Stimulated activated CD8-positive, alpha-beta memory T cell treated with anti-CD3 and anti-CD28 coated beads, Interleukin-7, amount 100 ng/mL, for 4 hours (primary cell): ENCODE measurements at places on chromosomes 2 and 18.

DNA sequence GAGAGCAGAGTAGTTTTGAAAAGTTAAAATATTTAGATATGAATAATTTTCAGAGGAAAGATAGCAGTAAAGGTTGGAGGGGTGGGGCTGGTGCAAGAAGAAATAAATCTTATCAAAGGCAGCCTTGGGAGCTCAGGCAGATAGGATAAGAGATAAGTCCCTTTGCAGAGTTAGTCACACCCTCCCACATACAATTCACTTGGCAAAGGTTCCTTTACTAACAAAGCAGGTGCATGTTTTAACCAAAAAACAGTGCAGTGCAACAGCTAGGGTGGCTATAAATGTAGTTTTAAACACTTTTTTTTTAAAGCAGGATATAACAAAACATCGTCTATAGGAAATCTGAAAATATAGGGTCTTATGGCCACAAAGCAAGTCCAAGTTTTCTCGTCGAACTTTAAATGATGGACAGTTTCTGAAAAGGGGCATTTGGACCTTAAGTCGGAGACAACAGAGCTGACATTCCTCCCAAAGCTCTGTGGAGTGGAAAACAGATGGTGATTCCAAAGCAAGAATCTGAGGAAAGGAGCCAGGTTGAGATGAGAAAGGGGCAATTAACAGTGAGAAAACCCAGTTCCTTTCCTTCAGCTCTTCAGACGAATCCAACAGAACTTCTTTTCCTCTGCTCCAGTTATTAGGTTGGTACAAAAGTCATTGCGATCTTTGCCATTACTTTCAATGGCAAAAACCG, 53.0 kb downstream of the EPHA4 start:
- DNase-seq = no peak

- no peak for DNase-seq
Measured at GRCh38 chr2:200255549-200255948, 50.9 kb upstream of the SPATS2L start.

GRCh38 chr2:111118981-111119821, 1.5 kb upstream of the BCL2L11 start:
- DNase-seq = no peak

GRCh38 chr2:180609626-180610340, 370.6 kb upstream of the UBE2E3 start:
- no peak for DNase-seq

DNA sequence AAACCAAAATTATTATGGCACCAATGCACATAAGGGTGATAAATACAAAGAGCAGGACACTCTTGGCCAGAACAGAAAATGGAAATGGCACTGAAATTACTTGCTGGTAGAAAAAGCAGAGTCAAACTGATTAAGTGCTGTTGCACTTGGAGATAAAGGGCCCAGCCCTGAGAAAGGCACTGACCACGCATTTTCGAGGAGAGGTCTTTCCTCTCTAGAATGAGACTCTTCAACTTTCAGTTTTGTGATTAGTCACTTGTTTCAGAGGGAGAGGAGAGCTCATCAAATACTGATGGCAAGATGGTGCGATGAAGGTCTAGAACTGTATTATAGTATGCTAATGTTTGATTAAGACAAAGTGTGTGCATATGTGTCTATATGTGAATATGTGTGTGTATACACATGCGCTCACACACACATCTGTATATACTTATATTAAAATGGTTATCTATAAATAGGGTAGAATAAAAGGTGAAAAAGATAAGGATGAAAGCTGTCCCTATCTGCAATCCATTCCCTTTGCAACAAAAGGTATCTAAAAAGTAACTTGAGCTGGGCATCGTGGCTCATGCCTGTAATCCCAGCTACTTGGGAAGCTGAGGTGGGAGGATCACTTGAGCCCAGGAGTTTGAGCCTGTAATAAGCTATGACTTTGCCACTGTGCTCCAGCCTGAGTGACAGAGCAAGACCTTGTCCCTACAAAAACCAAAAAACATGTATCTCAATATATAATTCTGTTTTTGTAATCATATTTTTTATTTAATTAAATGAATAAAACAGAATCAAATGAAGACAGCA, 48.8 kb upstream of the ZDBF2 start:
- no peak for DNase-seq
